ENCODE measurements at places on chromosomes 3 and 15.

GRCh38 chr15:96412906-96413231 is 82.4 kb downstream of the NR2F2 start:
- DNase-seq = no peak

- DNase-seq = no peak
Observed at GRCh38 chr3:168823466-168823865, 727.7 kb upstream of the GOLIM4 start.

DNA sequence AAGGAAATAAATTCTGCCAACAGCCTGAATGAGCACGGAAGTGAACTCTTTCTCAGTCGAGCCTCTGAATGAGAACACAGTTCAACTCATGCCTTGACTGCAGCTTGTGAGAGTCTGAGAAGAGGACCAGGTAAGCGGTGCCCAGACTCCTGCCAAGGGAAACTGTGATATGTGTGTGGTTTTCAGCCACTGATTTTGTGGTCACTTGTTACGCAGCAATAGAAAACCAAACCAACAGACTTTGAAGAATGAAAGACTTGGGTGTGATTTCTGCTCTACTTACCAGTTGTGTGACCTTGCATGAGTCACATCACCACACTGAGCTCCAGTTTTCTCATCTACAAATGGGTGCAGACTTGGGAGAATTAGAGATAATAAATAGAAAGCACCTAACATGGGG is 30.6 kb upstream of the FAM107A start:
- no peak for DNase-seq

DNA sequence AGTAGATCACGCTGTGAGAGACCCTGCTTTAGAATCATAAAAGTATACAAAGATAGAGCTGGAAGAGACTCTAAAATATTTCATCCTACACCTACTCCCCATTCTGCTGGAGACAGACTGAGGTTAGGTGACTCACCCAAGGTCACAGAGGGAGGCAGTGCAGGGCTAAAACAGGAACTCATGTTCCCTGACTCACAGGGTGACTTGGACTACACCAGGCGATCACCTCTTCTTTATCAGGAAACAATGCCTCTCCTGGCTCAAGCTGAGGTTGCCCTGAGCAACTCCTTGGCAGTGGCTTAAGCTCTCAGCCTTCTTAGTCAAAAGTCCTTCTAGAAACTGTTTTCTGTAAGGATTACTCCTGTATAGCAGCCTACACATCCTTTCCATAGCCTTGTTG is 26.4 kb upstream of the TNFAIP8L3 start:
- DNase-seq = no peak

DNA sequence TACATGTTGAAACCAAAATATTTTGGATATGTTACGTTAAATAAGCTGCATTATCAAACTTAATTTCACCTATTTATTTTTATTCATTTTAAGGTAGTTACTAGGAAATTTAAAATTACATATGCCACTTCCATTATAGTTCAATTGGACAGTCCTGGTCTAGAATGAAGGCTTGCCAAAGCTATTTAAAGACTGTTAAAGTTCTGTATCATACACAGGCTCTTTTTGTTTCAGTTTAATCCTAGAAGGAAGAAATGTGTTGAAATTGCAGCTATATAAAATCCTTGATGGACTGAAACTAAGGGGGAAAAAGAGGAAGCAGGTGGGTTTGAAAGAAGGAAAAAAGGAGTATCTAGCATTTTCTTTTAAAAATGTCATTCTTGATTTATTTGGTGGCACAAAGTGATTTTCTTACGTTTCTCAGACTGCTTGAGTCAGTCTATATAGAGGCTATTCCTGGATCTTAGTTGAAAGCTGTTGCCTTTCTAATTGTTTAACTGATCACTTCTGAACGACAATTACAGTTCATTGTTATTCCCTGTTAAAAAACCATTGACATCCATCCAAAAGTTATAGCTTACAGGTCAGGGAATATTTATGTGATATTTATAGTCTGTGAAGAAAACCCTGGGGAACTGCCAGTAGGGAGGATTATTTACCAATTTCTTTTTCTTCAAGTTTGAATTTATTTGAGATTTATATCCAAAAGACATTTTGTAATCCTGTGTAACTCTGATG is 195.0 kb downstream of the RORA start:
- DNase-seq = no peak
